ENCODE measurements at places on chromosomes 16 and 17.
A peak's percentile ranks its signal among the peaks of the same experiment; 100 is the strongest.

GRCh38 chr17:32940706-32941390 lies 12.9 kb downstream of the TMEM98 start:
- no peak for DNase-seq

DNA sequence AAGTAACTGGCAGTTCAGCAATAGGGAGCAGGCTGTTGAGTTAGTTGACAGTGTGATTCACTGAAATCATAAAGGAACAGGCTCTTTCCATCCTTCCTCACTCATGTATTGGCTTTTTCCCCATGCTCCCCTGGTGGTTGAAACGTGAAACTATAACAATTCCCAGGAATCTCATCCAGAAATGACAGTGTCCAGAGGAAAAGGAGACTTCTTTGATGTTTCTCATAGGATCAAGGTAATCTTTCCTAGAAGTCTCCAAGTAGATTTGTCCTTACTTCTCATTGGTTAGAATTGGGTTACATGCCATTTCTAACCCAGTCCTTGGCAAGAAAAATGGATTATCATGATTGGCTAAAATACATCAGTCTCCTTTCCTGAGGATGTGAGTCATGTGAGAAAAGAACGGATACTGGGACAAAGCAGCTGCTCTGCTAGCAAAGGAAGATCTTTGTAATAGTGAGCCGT lies 14.4 kb downstream of the TTC19 start:
- peak; percentile 52 for DNase-seq

- no peak for DNase-seq
Measured at GRCh38 chr16:10599626-10600025, 19.2 kb upstream of the EMP2 start.

- peak; percentile 87 for DNase-seq
Measured at GRCh38 chr17:4566785-4567184, 6.4 kb upstream of the GGT6 start.

DNA sequence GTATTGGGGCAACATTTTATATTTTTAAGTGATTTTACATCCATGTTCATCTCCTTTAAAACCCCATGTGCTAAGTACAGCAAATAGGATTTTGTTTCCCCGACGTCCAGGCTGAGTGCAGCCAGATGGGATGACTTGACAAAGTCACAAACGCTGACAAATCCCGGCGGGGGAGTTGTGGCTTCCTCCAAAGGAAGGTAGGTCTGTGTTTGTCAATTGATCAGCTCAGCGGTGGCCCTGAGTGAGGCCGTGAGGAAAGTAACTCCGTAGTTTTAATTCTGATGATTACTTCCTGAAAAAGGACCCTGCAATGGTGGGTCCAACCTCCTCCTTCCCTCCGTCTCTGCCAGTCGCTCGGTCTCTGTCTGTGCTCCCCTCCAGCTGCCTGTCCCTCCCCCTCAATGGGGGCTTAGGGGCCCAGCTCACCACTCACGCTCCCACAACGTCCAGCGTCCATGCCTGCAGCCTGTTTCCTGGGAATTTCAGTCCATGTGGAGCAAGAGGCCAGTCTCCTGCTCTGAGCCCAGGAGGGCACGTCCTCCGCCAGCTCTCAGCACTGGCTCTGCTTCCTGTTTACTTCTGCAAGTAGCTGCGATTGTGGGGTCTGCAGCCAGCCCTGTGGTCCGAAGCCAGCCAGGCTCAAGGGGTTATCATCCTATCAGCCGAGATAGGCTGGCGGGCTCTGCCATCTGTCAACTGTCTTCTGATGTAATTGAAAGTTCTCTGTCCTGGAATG lies 209.4 kb upstream of the FOXF1 start:
- no peak for DNase-seq

- no peak for DNase-seq
Measured at GRCh38 chr16:79463841-79464240, 136.7 kb downstream of the MAF start.

DNA sequence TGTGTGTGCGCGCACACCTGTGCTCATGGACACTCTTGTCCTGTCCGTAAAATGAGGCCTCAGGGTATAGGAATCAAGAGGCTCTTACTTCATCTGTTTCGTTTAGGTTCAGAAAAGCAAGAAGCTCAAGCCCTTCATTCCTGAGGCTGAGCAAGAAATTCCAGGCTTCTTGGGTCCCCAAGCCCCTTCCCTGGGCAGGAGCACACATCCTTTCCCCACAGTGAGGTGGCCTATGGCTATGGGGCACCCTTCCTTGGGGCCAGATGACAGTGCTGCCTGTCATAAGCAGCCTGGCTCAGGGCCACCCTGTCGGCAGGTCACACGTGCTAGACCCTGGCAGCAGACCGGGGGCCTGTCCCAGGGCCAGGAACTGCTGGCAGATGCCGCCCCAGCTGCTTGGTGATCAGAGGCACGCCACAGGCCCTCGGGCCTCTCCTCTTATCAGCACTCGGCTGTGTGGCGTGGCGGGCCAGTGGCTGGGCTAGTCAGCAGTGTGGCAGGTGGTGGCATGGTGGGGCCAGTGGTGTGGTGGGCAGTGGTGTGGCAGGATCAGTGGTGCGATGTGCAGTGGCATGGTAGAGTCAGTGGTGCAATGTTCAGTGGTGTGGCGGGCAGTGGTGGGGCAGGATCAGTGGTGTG lies 50.2 kb downstream of the NKD1 start:
- peak; percentile 68 for DNase-seq

- peak; percentile 92 for DNase-seq
Measured at GRCh38 chr17:3879186-3879585, 13.7 kb downstream of the CAMKK1 start.

DNA sequence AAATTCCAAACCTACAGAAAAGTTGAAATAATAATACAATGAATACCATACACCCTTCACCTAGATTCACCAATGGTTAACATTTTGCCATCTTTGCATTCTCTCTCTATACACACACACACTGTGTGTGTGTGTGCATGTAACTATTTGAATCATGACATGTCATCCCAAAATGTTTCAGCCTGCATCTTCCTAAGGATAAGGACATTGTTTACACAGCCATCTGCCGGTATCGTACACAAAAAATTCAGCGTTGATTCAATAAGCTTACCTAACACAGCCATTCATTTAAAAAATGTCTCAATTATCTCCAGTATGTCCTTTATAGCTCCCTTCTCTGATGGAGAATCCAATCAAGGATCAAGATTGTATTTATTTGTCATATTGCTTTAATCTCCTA lies 3.9 kb downstream of the MXRA7 start:
- peak; percentile 29 for DNase-seq

- DNase-seq = no peak
Measured at GRCh38 chr16:87046235-87046634, 271.0 kb downstream of the C16orf95 start.

GRCh38 chr16:56747486-56748045 lies 17.6 kb downstream of the NUP93 start:
- no peak for DNase-seq

- no peak for DNase-seq
Measured at GRCh38 chr16:68893710-68894705, 50.7 kb downstream of the TANGO6 start.

DNA sequence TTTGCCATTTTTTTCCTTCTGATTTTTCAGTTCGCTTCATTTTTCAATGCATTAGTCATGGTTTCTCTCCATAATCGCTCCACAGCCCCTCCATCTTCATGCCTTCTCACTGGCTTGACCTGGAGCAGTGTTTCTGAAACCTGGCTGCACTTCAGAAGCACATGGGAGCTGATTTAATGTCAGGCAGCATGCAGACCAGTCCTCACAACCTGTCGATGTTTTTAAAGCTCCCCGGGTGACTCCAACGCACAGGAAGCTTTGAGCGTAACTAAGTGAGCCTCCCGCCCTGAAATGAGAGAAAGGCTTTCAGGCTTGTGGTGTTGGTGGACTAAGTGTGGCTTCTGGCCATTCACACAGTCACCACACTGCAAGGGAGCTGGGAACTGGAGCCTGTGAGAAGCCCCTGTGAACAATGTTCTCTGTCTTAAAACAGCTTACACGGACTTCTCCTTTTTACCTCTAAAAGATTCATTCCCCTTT lies 16.8 kb upstream of the DRG2 start:
- DNase-seq = peak; percentile 88
